ENCODE measurements at places on chromosomes 5 and 9.

DNA sequence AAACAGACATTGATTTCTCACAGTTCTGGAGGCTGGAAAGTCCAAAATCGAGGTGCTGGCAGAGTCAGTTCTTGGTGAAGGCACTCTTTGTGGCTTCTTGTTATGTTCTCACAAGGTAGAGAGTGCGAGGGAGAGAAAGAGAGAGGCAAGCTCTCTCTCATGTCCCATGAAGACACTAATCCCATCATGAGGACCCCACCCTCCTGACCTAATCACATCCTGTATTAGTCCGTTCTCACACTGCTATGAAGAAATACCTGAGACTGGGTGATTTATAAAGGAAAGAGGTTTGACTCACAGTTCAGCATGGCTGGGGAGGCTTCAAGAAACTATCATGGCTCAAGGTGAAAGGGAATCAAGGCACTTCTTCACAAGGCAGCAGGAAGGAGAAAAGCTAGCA, 5.7 kb upstream of the AMACR start:
- no peak for DNase-seq

DNA sequence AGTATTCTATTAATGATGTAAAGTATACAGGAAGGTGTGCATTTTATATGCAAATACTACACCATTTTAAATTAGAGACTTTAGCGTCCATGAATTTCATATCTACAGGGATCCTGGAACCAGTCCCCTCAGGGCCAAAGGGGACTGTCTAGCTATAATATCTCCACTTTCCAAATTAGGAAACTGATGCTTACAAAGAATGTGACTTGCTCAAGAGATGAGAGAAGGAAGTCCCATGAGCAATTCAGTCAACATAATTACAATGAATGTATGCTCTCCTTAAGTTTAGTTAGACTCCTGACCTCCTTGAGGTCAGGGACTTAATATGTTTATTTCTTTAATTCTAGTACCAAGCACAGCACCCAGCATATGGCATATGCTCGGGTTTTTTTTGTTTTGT, 23.7 kb downstream of the NIPBL start:
- no peak for DNase-seq

DNA sequence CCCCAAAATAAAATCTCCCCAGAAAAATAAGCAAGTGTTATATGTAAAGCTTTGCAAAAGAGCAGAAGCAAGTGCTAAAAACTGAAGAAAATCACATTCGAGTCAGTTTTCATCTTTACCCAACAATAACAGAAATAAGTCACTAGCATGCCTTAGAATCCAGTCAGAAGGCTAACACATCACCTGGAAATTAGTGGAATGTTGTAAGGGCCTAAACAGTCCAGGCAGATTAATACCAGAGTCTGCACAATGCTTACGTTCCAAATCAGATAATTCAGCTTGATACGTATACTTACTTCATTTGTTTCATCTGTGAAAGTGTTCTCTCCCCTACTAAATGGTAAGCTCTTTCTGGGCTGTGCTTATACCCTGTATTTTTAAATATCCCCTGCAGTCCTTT, 42.7 kb downstream of the SUSD1 start:
- no peak for DNase-seq

GRCh38 chr5:478982-479535, 36.1 kb downstream of the EXOC3 start:
- DNase-seq, result no peak

GRCh38 chr9:5631026-5631425, 2.1 kb downstream of the RIC1 start:
- no peak for DNase-seq

GRCh38 chr5:80282054-80282453, 26.2 kb upstream of the SERINC5 start:
- peak; percentile 24 for DNase-seq

- no peak for DNase-seq
These were observed 84.1 kb downstream of the PHF2 start for GRCh38 chr9:93660352-93661046.

DNA sequence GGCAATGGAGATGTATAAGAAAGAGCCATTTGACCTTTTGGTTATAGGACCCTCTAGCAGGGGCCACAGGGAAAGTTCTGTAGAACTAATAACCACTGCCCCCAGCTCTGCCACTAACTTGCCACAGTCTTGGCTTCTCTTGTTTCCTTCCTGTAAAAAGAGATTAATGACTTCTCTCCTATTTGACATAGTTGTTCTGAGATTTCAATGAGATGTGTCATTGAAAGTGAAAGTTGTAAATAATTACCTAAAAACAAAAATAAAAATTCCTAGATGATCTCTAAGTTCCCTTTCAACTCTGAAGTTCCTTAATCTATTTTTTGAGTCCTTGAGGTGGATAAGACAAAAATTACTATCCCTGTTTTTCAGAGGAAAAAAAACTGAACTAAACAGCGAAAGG, 1.4 kb upstream of the KIF12 start:
- no peak for DNase-seq

DNA sequence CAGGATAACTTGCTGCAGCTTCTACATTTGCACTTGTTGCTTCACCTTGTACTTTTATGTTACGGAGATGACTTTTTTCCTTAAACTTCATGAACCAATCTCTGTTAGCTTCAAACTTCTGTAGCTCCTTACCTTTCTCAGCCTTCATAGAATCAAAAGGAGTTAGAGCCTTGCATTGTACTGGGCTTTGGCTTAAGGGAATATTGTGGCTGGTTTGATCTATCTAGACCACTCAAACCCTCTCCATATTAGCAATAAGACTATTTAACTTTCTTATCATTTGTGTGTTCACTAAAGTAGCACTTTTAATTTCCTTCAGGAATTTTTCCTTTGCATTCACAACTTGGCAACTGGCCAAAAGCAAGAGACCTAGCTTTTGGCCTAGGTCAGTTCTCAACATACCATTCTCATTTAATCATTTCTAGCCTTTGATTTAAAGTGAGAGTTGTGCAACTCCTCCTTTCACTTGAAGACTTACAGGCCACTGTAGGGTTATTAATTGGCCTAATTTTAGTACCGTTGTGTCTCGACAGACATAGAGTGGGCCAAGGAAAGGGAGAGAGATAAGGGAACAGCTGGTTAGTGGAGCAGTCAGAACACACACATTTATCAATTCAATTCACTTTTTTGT, 63.7 kb downstream of the SHOC1 start:
- no peak for DNase-seq

DNA sequence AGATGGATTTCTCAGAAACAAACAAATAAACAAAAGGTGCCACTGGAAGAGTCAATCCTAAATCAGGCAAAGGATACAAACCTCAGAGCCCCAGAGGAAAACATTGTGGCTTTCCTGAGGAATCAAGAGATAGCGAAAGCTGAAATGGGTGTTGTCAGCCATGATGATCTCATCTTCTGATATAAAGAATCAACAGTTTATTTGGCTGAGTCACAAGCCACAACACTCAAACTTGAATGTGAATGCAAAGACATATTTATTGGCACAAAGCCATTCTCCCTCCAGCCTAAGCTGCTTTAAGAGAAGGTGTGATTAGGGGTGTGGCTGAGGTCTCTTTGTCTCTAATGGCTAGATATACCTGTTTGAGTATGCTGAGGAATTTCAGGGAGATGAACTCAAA, 73.3 kb upstream of the NREP start:
- no peak for DNase-seq

DNA sequence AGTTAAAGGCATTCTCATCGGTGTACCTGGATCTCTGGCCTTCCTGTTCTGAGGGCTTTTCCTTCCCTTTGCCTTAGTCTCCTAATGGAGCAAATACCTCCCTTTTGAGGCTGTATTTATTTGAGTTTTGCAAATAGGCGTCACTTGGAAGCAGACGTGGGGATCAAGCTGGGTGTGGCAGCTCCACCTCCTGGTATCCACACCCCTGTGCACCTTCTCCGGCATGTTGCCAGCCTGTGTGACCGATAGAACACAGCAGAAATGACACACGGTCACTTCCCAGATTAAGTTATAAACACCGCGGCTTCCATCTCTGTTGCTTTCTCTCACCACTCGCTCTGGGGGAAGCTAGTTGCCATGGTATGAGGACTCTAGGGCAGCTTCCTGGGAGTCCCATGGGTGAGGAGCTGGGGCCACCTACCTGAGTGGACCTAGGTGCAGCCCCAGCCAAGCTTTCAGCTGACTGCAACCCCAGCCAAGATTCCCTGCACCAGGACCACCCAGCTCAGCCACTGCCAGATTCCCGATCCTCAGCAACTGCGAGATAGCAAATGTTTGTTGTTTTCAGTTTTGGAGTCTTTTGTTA, 214.4 kb upstream of the MVB12B start:
- DNase-seq, result no peak

DNA sequence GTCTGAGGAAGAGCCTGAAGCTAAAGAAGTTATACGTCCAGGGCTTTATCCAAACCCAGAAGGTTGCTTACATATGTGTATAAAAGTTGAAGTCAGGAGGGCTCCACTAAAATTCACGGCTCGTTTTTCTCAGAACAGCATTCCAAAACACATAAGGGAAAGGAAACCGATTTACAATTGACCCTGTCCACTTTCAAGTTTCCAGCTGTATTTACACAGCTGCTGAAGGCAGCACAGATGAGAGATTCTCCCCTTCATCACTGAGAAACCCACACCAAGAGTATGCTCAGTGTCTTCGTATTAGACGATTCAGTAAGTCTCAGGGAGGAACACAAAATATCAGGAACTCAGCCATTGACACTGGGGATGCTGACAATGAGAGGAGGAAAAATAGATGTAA, 5.9 kb upstream of the NREP start:
- peak; percentile 23 for DNase-seq

- DNase-seq, result no peak
These were observed 75.8 kb upstream of the CDH12 start for GRCh38 chr5:22928821-22929482.

DNA sequence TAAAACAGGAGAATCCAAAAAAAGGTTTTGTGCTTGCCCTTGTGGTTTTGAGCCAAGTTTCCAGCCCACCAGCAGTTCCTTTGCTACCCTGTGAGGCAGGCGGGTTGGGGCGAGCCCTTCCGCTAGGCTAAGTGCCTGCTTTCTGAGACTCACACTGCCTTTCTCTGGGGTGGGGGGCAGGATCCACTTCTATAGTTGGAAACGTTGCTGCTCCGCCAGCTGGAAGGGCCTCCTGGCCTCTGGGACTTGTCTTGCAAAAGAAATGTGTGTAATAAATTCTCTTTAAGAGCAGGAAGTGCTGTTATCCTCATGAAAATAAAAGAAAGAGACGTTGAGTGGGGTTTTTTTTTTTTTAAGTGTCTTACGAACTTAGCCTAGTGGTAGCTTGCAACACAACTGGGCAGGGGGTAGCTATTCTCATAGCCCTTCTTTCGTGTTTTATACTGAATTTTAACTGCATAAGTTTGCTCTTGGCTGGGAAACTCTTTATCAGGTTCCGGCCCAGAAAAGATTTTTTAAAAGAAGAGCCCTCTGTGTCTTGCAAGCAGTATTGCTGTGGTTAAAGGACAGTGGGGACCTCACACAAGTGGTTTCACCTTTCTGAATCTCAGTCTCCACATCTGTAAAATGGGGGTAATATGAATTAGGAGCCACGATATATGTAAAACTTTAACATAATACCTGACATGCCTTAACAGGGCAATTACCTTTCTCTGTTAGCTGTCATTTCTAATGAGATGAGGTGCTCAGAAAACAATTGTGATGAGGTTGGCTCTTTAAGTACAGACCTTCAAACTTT, 19.8 kb downstream of the JADE2 start:
- DNase-seq, result no peak

GRCh38 chr5:129345213-129345924, 114.7 kb upstream of the ADAMTS19 start:
- DNase-seq, result no peak

DNA sequence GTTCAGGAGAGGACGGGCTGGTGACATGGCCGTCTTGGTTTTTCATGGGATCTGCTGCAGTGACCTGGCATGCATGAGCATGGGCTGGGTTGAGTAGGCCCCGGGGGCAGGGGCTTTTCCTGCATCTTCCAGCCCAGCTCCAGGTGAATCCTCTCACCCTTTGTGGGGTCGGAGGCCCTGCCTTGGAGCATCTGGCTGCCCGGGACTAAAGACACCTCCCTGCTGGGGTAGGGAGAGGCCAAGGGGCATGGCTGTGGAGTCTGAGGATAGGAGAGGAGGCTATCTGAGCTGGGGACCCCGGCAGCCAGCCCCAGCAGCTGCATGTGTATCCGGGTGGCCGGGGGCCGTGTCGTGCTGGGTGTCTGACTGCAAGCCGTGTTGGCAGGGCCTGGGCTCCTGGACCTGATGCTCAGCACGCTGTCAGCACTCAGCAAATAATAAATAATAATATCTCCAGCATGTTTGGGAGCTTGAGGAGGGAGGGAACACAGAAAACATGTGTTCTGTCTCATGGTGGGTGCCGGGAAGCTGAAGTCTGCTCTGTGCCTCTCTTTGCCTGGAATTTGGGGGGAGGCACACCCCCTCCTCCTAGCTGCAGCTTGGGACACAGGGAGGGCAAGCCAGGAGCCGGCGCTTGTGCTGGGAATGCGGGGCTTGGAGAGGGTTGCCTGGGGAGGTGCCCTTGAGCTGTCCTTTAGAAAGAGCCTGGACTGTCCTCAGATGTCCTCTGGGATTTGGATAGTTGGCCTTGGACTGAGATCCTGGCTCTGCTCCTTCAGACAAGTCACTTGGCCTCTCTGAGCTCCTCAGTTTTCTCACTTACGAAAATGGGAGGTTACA, 28.4 kb upstream of the PITX1 start:
- no peak for DNase-seq

GRCh38 chr5:172102913-172103626, 85.0 kb downstream of the STK10 start:
- DNase-seq, result peak; percentile 28

- DNase-seq, result no peak
These were observed 508.2 kb downstream of the CDK5RAP2 start for GRCh38 chr9:120071760-120072159.

GRCh38 chr9:98805506-98806272, 1.8 kb upstream of the GALNT12 start:
- DNase-seq, result peak; percentile 91

DNA sequence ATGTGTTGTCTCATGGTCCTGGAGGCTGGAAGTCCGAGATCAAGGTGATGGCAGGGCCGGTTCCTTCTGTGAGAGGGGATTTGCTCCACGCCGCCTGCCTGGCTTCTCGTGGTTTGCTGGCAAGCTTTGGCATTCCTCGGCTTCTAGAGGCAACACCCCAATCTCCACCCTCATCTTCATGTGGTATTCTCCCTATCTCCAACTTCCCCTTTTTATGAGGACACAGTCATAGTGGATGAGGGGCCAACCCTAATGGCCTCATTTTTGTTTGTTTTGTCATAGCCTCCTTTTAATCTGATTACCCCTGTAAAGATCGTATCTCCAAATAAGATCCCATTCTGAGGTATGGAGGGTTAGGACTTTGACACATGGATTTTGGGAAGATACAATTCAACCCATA, 41.7 kb upstream of the CLK4 start:
- DNase-seq, result no peak

GRCh38 chr5:65506961-65507360, 25.2 kb upstream of the ADAMTS6 start:
- no peak for DNase-seq

DNA sequence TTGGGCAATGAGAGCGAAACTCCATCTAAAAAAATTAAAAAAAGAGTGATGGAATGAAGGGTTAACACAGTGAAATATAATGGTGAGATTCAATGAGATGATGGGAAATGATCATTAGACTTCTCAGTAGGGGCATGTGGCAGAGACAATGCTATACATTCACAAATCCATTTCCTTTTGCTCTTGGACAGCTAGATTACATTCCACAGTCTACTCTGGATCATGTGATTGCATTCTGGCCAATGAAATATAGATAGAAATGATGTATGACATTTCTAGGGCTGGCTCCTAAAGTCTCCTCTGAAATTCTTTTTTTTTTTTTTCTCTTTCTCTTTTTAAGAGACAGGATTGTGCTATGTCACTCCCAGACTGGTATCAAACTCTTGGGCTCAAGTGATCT, 3.8 kb upstream of the GALT start:
- DNase-seq, result no peak

- DNase-seq, result no peak
These were observed 44.3 kb downstream of the FOXB2 start for GRCh38 chr9:77063645-77064285.

All from large intestine (tissue), 12 donors.